ENCODE measurements at places on chromosomes 6 and 20.

GRCh38 chr6:133945158-133945557 lies 7.9 kb upstream of the TBPL1 start:
- no peak for DNase-seq

DNA sequence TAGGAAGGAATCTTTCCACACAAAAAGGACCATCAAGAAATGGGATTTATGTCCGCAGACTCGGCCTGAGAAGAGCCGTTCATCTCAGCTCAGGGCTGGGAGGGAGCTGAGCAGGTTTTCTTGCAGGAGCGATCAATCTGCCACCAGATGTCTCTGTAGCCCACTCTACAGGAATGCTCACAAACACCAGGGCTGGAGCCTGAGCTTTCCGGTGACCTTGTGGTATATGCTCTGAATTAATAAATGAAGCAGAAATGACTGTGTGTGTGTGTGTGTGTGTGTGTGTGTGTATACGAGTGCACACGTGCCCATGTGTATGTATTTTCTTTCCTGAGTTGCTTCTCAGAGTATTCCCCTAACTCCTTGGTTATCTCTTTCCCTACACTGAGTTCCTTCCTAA lies 12.0 kb downstream of the CD83 start:
- DNase-seq, result no peak

GRCh38 chr6:116508527-116508926 lies 2.9 kb upstream of the CALHM5 start:
- DNase-seq, result no peak

- no peak for DNase-seq
Measured at GRCh38 chr20:15848126-15848525, 725.1 kb downstream of the KIF16B start.

- DNase-seq, result no peak
Measured at GRCh38 chr6:23244300-23244699, 674.9 kb downstream of the HDGFL1 start.

DNA sequence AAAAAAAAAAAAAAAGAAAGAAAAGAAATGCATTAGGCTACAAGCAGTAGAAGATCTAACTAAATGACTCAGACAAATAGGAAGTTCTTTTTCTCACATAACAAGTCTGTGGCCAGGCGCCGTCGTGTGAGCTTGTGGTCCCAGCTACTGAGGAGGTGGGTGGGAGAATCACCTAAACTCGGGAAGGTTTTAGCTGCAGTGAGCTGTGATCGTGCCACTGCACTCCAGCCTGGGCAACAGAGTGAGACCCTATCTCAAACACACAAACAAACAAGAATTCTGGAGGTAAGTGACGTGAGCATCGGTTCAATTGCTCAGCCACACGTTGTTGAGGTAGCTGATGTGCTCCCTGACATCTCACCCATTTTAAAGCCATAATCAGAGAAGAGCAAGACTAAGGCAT lies 37.9 kb upstream of the SLC23A2 start:
- no peak for DNase-seq

GRCh38 chr6:42315991-42316970 lies 98.6 kb upstream of the MRPS10 start:
- no peak for DNase-seq

- no peak for DNase-seq
Measured at GRCh38 chr6:138999949-139000725, 12.1 kb upstream of the REPS1 start.

DNA sequence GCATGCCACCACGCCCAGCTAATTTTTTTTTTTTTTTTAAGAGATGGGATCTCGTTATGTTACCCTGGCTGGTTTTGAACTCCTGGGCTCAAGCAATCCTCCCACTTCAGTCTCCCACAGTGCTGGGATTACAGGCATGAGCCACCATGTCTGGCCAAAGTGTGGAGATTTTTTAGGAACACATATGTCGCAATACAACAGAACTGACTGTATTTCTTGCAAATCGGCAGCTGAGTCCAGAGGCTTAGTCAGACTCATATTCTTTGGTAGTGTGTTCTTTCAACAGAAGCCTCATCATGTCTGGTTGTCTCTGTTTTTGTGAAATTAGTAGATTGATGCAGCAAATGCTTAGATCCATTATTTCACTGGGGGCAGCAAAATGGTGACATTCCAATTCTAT lies 23.9 kb upstream of the CD164 start:
- DNase-seq, result no peak

GRCh38 chr6:2205396-2205795 lies 40.0 kb downstream of the GMDS start:
- no peak for DNase-seq

DNA sequence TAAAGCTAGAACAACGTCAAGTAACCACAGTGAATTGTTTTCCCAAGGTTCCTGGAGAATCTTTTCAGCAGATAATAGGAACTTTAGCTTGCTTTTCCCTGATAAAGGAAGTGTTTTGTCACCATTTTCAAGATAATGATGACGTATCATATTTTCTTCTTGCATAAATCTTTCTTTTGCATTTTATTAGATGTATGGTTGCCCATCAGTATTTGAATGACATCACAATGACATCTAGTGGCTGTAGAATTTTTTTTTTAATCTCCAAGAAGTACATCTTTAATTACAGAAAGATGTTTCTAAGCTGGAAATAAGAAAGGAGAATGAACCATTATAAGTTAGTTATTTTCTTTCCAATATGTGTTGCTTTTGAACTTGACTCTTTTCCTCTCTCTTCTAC lies 83.0 kb downstream of the CENPW start:
- no peak for DNase-seq

GRCh38 chr6:167825332-167826229 lies 1.1 kb upstream of the AFDN start:
- no peak for DNase-seq

- no peak for DNase-seq
Measured at GRCh38 chr20:34560141-34560523, 1.6 kb downstream of the MAP1LC3A start.

- DNase-seq, result no peak
Measured at GRCh38 chr20:53806683-53807401, 213.2 kb upstream of the ZNF217 start.

DNA sequence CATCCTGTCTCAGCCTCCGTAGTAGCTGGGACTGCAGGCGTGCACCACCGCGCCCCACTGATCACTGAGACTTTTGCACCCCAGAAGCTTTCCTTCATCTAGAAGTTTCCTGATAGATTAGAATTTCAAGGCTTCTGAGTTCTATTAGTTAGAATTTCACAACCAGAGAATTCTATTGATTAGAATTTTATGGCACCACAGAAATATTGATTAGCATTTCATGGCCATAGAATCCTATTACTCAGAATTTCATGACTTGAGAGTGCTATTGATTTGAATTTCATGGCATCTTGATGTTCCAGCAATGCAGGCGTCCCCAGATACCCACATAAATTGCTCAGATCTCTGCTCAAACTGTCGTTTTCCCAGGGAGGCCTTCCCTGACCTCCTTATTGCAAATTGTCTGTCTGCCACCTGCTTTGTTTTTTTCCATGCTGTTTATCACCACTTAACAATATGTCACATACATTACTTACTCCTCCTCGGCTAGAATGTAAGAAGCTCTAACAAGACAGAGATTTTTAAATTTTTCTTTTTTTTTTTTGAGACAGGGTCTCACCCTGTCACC lies 16.9 kb upstream of the CBFA2T2 start:
- no peak for DNase-seq

- peak; percentile 87 for DNase-seq
Measured at GRCh38 chr6:33410711-33411631, at the start of gene PHF1. PHF1 (plus strand) TSS chr6:33411014; CDS start chr6:33412264, 1,250 bp downstream.

DNA sequence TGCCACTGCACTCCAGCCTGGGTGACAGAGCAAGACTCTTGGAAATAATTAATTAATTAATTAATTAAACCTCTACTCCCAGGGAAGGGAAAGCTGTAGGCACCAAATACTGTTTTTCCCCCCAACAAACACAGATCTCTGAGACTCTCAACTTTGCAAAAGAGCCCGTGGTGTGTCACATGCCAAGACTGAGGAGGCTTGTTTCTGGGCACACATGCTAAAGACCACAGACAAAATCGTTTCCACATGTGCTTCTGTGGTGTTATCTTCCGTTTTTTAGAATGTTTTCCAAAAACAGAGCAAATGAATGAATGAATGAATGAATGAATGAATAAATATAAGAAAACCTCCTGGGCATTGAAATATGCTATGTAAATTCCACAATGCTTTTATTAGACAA lies 55.6 kb upstream of the ATXN1 start:
- DNase-seq, result no peak

DNA sequence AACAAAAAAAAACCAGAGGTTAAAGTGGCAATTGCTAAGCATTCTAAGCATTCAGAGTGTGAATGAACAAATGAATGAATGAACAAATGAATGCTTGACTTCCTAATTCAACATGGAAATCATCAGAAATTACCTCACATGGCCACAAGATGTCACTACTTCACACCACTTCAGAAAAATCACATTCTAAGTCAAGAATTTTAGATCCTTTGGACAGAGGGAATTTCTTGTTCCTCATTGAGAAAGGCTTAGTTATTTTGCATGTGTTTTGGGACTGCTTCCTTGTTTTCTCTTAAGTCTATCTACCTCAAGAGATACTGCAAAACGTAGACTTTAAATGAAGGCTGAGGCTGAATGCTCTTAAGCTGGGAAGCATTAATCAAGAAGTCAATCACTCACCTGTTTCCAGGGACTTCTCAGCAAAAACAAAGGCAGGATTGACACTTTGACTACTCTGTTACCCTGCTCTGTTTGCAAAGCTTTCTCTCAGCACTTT lies 120.2 kb downstream of the MBOAT1 start:
- no peak for DNase-seq

DNA sequence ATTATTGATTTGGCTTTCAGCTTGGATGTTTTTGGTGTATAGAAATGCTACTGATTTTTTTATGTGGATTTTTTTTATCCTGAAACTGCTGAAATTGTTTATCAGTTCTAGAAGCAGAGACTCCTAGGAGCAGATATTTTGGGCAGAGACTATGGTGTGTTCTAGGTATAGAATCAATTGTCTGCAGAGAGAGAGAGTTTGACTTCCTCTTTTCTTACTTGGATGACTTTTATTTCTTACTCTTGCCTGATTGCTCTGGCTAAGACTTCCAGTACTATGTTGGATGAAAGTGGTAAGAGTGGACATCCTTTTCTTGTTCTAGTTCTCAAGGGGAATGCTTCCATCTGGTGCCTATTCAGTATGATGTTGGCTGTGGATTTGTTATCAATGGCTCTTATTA lies 370.6 kb downstream of the PHF3 start:
- no peak for DNase-seq
